Karpas-422 (cell line): ENCODE measurements at places on chromosomes 7 and 10.
A peak's percentile ranks its signal among the peaks of the same experiment; 100 is the strongest.

DNA sequence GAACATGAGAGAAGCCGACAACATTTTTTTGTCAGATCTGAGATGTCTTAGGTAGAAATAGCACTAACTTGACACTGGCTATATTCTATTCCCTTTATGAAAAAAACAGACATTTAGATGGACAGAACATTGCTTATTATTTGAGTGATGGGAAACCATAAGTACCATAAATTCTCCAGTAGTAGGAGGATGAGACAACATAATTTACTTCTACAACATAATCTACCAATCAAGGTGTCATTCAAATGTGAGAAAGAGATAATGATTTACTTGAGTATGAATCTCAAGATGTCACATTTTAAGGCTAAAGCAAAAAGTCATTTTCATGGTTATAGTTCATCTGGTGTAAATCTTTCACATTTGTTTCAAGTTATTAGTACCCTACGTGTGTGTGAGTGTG lies 110.8 kb downstream of the CALCR start:
- no peak overlapping the region for H3K4me3 ChIP-seq
- DNase-seq = no peak
- H3K27me3 ChIP-seq = no peaks in the 10 kb centered on the region
- no peak overlapping the region for H3K27ac ChIP-seq
- H3K4me1 ChIP-seq = no peaks in the 10 kb centered on the region

DNA sequence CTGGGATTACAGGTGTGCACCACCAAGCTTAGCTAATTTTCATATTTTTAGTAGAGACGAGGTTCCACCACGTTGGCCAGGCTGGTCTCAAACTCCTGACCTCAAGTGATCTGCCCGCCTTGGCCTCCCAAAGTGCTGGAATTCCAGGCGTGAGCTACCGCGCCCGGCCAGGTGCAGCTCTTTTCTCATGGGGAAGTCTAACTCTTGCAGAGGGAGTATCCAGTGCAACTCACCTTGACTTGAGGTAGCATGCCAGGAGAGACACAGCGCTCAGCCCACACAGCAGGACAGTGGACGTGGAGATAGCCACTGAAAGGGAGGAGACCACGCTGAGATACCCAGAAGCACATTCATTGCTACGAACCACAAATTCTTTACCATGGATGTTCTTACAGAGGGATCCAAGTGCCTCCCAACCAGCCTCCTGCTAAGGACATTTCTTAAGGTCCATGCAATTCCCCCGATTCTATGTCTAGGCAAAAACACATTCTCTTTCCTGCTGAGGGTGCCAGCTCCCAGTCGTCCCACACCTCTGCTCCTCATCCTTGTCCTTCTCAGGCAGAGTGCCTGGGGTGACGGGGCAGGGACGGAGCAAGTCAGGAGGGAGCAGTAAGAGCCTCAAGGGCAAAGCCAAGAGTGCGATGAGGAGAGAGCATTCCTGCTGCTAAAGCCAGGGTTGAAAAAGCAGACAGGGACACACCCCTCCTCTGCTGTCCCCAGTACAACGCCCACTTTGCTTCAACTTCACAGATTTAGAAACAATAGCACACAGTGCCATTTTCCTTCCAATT lies 21.0 kb downstream of the IL15RA start:
- H3K27ac ChIP-seq = no peak overlapping the region
- no peaks in the 10 kb centered on the region for H3K4me1 ChIP-seq
- H3K27me3 ChIP-seq = no peaks in the 10 kb centered on the region
- H3K4me3 ChIP-seq = no peak overlapping the region

- H3K4me1 ChIP-seq = no peaks in the 10 kb centered on the region
- no peaks in the 10 kb centered on the region for H3K27me3 ChIP-seq
- no peak overlapping the region for H3K27ac ChIP-seq
- no peak for DNase-seq
- no peak overlapping the region for H3K4me3 ChIP-seq
These were observed 13.5 kb downstream of the EPHB6 start for GRCh38 chr7:142868188-142868985.

DNA sequence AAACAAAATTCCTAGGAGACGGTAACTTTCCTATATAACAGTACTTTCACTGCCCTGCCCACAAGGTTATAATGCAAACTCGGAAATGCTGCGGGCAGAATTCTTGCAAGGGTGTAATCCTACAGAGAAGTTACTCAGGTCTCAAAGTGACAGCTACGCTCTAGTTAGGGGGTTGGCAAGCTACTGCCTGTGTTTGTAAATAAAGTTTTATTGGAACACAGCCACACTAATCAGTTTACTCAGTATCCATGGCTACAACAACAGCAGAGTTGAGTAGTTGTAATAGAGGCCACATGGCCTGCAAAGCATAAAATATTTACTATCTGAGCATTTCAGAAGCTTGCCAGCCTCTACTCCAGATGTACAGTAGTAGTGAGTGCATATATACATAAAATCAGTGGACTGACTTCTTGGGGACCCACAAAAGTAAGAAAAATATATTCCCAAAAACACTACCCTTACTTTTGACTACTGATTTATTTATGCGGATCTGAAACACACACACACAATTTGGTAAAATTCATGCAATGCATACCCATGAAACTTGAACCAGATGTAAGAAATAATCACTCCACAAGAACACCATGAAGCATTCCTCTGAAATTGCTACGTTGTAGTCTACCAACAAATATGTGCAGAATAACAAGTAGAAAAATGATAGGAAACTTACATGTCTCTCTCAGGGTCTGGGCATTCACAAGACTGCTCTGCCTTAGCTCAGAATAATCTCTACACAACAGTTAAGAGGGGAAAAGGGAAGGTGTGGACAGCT lies 53.0 kb downstream of the SMURF1 start:
- H3K4me3 ChIP-seq = no peak overlapping the region
- peaks cover 23% of the 10 kb centered on the region for H3K4me1 ChIP-seq
- H3K27me3 ChIP-seq = no peaks in the 10 kb centered on the region
- DNase-seq = no peak
- no peak overlapping the region for H3K27ac ChIP-seq

DNA sequence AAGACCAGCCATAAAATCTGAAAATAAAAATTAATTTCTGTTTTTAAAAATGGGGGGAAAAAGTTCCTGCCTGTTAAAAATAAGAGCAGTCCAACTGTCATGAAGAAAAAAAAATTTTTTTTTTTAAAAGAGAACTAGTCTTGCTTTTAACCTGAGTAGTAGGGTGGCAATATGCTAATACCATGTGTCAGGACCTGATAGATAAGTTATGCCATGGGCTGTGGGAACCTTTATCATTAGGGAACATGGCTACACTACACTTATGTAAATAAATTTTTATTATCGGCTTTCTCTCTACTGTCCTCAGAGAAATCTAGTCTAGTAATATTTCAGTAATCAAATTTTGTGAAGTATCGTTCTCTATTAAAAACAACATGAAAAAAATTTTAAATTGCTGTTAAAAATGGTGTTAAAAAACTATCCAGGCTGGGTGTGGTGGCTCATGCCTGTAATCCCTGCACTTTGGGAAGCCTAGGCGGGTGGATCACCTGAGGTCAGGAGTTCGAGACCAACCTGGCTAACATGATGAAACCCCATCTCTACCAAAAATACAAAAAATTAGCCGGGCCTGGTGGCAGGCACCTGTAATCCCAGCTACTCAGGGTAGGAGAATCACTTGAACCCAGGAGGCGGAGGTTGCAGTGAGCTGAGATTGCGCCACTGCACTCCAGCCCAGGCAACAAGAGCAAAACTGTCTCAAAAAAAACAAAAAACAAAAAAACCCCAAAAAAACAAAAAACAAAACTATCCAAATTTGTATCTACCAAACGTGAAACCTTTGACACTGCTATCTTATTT lies 20.7 kb downstream of the NT5C3A start:
- H3K36me3 ChIP-seq = no peaks in the 10 kb centered on the region
- H3K27me3 ChIP-seq = no peaks in the 10 kb centered on the region
- peaks cover 84% of the 10 kb centered on the region for H3K4me1 ChIP-seq
- DNase-seq = no peak
- peak overlapping the region; percentile 70 for H3K4me3 ChIP-seq

DNA sequence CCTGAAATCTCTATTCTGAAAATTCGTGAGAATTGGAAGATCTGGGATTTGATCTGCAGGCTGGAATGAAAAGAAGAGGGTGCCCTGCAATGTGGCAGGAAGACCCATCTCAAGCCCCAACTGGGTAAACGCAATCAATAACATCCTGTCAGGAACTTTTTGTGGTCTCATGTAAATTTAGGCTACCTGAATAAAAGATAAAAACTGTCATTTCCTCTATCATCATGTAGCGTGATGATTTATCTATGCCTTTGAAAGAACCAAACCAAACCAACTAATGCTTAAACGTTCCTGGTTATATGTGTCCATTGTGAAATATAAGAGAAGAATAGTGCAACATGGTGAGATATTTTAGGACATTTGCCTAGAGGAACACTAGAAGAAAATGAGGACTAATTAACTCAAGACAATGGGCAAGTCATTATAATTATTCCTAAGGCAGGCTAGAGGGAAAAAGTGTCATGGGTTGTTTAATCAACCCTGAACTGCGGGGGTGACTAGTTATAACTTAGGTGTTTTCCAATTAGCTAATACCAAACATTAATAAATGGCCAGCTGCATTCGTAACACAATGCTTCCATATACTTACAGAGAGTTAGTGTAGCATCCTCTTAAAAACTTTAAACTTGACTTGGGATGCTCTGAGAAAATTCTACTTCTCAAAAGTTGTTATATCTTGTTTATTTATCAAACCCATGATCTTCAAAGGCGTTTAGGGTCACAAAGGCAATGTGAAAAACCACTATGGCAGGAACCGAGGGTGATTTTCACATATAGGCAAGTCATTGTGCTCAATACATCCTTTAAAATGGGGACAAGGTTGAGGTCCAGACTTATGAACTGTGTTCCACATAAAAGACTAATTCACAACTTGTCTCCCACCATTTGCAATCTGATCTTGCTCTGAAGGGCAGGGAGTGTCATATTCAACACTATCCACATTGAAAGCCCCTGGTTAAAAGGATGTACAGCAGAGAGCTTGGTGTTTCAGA lies 48.6 kb upstream of the ADO start:
- no peaks in the 10 kb centered on the region for H3K36me3 ChIP-seq
- no peaks in the 10 kb centered on the region for H3K4me1 ChIP-seq
- no peak overlapping the region for H3K4me3 ChIP-seq
- H3K27me3 ChIP-seq = no peaks in the 10 kb centered on the region

DNA sequence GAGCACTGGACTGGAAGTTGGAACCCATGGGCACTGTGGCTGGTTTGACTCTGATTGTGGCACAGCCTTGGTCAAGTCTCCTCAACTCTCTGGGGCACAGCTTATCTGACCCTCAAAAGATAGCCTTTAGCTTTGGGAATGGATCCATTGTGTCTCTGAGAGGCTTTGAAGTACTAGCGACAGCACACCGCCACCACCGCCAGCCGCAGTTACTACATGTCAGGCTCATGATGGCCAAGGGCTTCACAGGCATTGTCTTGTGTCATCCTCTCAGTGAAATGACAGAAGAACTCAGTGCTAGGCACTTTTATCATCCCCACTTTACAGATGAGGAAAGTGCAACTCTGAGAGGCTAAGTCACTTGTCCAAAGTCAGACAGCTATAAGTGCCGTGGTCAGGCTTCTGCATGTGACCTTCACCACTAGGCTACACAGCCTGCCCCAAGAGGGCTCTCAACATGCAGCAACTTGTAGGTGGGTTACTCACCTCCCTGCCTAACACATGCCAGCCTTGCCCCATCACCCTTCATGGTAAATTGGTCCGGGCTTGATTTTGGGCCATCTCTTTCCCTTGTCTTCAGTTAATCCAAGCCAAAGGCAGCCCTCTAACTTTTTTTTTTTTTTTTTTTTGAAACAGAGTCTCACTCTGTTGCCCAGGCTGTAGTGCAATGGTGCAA lies 44.1 kb downstream of the C10orf105 start:
- H3K27me3 ChIP-seq = no peaks in the 10 kb centered on the region
- no peak for DNase-seq
- no peak overlapping the region for H3K4me3 ChIP-seq
- no peak overlapping the region for H3K27ac ChIP-seq

GRCh38 chr10:30821994-30822692 lies 192.6 kb upstream of the LYZL2 start:
- no peaks in the 10 kb centered on the region for H3K4me1 ChIP-seq
- H3K4me3 ChIP-seq = no peak overlapping the region
- H3K36me3 ChIP-seq = no peaks in the 10 kb centered on the region
- no peaks in the 10 kb centered on the region for H3K27me3 ChIP-seq

GRCh38 chr10:17113346-17113745 lies 16.3 kb downstream of the CUBN start:
- no peak for DNase-seq
- no peaks in the 10 kb centered on the region for H3K36me3 ChIP-seq
- no peaks in the 10 kb centered on the region for H3K4me1 ChIP-seq
- H3K4me3 ChIP-seq = no peak overlapping the region
- no peaks in the 10 kb centered on the region for H3K27me3 ChIP-seq

GRCh38 chr10:100612601-100613595 lies 77.2 kb downstream of the HIF1AN start:
- no peak for DNase-seq
- H3K4me3 ChIP-seq = no peak overlapping the region
- no peaks in the 10 kb centered on the region for H3K36me3 ChIP-seq
- H3K4me1 ChIP-seq = peaks cover 1% of the 10 kb centered on the region; the same call in 1 of the 2 replicates
- no peaks in the 10 kb centered on the region for H3K27me3 ChIP-seq

DNA sequence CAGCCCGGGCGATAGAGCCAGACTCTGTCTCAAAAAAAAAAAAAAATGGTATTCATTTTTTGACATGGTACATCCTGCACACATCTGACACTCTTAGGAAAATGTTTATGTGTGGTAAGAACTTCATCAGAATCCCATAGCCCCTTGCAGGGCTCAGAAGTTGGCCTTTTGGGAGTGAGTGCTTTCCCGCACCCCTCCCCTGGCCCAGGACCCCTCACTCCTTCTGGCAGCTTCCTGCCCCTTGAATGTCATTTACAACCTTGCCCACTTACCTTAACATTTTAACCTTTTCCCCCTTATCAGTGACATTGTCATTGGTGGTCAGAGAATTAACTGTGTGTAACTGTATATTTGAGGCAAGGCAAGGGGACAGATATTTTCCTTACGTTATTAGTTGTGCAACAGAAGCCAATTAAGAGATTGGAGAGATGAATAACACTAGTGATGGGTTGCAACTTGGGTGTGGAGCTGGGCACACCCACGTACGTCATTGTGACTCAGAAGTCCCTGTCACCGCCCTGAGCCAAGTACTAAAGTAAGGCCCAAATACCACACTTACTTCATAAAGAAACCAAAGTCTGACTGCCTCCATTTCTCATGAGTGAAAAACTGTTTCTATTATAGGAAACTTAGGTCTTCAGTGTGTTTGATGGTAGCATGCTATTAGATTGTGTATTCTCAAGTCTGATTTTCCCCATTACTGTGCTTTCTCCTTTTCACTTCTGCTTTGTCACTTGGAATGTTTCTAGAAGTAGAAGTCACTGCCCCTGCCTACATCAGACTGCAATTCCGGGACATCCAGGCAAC lies 31.6 kb downstream of the OGDH start:
- peak overlapping the region; percentile 70 for H3K27ac ChIP-seq
- peaks cover 28% of the 10 kb centered on the region for H3K4me1 ChIP-seq
- H3K4me3 ChIP-seq = no peak overlapping the region
- H3K36me3 ChIP-seq = peaks cover 3% of the 10 kb centered on the region; the same call in 1 of the 2 replicates
